ENCODE measurements at places on chromosomes 4 and X.

DNA sequence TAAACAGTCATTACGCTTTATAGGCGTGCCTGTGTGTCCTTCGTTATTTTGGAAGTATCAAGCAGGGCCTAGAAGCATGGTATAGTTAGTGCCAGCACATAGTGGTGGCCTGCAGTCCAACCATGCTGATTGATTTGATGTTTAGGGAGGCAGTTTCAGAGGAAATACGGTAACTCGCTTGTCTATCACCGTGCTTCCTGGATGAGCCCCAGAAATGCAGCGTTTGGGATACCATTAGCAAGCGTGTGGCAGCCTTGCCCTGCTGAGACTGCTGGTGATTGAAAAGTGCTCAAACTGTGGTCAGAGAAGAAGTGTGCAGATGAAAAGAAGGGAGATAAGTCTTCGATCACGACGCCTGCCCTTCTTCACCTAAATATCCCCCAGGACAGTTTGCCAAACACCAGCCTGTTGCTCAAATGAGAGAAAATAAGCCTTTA lies 158.4 kb downstream of the CHIC2 start:
- peak; percentile 54 for DNase-seq
- H3K36me3 ChIP-seq: no peaks in the 10 kb centered on the region
- no peaks in the 10 kb centered on the region for H3K4me1 ChIP-seq
- H3K27ac ChIP-seq: no peak overlapping the region
- no peaks in the 10 kb centered on the region for H3K27me3 ChIP-seq
- H3K4me3 ChIP-seq: peak overlapping the region; percentile 48

GRCh38 chrX:35809781-35810180 lies 11.6 kb downstream of the MAGEB16 start:
- no peak overlapping the region for H3K4me3 ChIP-seq
- peaks cover 10% of the 10 kb centered on the region for H3K27me3 ChIP-seq

GRCh38 chr4:139916041-139916440 lies 237.9 kb downstream of the MAML3 start:
- no peak overlapping the region for H3K4me3 ChIP-seq
- H3K27ac ChIP-seq: peak overlapping the region; percentile 11
- no peak for DNase-seq

DNA sequence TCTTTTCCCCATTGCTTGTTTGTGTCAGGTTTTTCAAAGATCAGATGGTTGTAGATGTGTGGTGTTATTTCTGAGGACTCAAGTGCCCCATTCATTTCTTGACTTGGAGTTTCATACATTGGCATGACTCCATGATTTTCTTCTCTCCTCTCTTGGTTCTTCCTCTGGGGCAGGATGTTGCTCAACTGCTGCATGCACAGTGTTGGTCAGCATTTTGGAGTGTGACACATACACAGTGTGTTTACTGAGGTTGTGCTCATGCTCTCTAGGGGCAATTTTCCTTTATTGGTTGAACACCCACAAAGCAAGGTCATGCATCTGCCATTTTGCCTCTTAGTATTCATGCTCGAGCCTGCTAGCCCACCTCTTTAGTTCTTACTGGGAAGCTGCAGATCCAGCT lies 1993.8 kb downstream of the ARAP2 start:
- H3K27me3 ChIP-seq: no peaks in the 10 kb centered on the region
- H3K4me3 ChIP-seq: no peak overlapping the region
- no peak for DNase-seq
- H3K4me1 ChIP-seq: no peaks in the 10 kb centered on the region
- H3K36me3 ChIP-seq: no peaks in the 10 kb centered on the region

DNA sequence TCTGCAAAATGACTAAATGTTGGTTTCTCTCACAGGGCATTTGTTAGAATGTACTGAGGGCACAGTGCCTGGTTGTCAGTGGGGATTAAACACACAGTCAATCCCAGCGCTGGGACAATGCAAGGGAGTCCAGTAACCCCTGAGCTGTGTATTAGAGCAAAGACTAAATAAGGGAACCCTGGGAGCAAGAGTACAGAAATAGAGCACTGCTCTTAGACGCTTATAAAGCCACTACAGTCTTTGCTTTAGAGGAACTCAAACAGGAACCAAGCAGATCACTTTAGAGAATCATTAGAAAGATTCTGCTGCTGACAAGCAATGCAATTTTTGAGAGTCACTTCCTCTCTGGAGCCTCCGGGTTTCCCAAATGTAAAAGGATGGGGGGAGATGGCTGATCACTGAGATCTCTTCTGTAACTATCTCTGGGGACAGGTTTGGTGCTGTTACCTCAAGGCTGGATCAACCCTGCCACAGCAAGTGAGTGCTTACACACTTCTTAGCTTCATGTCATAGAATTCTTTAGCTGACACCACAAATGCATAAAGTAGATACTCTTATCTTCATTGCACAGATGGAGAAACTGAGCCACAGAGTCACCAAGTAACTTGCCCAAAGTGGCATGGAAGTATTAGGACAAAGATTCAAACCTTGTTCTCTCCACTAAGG lies 137.8 kb upstream of the CPEB2 start:
- no peaks in the 10 kb centered on the region for H3K27me3 ChIP-seq
- no peak for DNase-seq
- no peak overlapping the region for H3K4me3 ChIP-seq
- H3K27ac ChIP-seq: no peak overlapping the region
- H3K36me3 ChIP-seq: no peaks in the 10 kb centered on the region

GRCh38 chrX:118423558-118423957 lies 72.1 kb upstream of the DOCK11 start:
- H3K27me3 ChIP-seq: no peaks in the 10 kb centered on the region
- DNase-seq: no peak
- H3K36me3 ChIP-seq: no peaks in the 10 kb centered on the region
- H3K27ac ChIP-seq: no peak overlapping the region
- H3K4me3 ChIP-seq: no peak overlapping the region

DNA sequence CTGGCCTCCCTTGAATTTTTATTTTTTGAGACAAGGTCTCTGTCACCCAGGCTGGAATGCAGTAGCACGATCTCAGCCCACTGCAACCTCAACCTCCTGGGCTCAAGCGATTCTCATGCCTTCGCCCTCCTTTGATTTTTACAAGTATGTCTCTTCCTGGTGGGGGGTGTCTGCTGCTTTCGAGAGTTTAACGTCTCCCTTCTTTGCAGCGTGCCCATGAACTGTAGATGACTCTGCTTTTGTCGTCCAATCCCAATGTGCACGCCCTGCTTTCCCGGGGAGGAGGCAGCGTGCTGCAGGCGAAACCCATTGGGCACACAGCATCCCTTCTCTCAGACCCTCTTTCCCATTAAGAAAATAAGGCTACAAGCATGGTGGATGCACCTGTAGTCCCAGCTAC lies 7.0 kb downstream of the PRKX start:
- DNase-seq: no peak
- H3K4me1 ChIP-seq: no peaks in the 10 kb centered on the region
- no peak overlapping the region for H3K4me3 ChIP-seq
- H3K36me3 ChIP-seq: no peaks in the 10 kb centered on the region
